Activated T-cell treated with anti-CD3 and anti-CD28 coated beads, Interleukin-2, amount 50 U/mL, for 72 hours (primary cell): ENCODE measurements at places on chromosomes 16 and 17. TPM values are rescaled to one million over a fixed set of nuclear protein-coding genes. Genes with fewer than 3 reads are reported as not detected.

DNA sequence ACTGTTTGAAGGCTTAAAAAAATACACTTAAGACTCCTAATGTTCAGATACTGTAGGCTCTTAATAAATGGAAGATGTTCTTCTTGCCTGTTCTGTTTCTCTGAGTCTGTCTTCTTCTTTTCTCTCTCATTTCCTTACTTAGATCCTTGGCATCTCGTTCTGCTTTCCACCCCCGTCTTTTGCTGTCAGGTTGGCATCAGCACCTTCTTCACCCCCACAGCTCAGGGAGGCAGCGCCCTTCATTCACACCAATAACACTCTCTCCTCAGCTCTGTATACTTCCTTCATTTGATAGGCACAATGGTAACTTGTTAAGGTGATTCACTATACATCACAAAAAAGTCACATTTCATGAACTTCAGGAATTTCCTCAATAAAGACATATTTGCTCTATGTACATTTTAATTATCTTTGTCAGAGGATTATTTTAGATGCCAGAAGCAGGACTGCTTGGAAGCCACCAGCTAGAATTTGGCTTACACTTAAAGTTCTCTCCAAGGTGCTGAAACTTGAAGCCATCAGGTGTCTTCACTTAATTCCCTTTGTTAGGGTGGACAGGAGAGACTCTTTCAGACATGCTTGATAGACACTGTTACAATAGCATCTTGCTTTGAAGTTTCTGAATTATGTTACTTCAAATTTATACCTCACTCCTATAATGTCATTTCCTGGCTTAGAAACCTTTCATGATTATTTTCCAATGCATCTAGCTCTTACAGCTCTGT is 670.1 kb upstream of the C16orf82 start:
- DNase-seq = no peak

The SOX15 gene
- total RNA-seq = 0.34 TPM

The TNFRSF13B gene
- total RNA-seq = not detected

The CDRT4 gene
- total RNA-seq = 12.8 TPM

GRCh38 chr16:51455398-51455797 is 304.3 kb upstream of the SALL1 start:
- no peak for DNase-seq

GRCh38 chr16:85552980-85553435 is 60.1 kb upstream of the GSE1 start:
- no peak for DNase-seq

The SLC5A11 gene
- total RNA-seq = not detected

DNA sequence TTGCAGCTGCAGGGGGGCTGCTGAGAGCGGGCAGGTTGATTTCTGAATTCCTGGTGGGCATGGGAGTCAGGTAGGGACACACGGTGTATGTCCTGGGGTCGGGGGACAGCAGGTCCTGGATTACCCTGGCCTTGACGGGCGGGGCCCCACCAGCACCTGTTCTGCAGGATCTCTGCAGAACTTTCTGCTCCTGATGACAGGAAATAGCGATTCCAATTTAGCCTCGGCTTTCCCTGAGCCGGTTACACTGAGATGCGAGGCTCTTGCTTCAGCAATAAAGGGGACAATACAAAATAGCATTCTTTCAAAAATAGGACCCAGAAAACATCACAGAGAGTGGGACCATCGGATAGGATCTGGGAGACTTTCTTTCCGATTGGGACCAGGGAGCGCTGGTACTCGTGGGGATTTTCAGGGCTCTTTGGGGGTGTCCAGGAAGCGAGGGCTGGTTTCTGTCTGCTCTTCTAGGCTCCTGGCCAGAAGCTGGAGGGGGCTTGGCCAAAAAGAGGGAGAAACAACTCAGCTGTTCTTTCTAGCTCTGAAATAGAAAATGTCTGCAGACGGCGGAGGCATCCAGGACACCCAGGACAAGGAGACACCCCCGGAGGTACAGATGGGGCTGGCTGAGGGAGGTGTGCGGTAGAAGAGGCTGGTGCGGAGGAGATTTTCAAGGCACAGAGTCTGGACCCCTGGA is 642 bp downstream of the ZNF205 start:
- no peak for DNase-seq
